Thymus (tissue), 14 donors: ENCODE measurements at places on chromosomes 6 and 20. TPM values are rescaled to one million over a fixed set of nuclear protein-coding genes. Genes with fewer than 3 reads are reported as not detected.

Gene FITM2
- 1.7 TPM for total RNA-seq

Gene RFX6
- total RNA-seq = not detected

Gene PPIL6
- 1.3 TPM for total RNA-seq

Gene BMP6
- total RNA-seq = 0.19 TPM

Gene PRDM1
- 1.8 TPM for total RNA-seq

Gene NOX3
- not detected for total RNA-seq

Gene CGA
- total RNA-seq = 1.5 TPM

Gene CRIP3
- 0.61 TPM for total RNA-seq

Gene MANEA
- total RNA-seq = 10.4 TPM

Gene DDX43
- 0.14 TPM for total RNA-seq

Gene ZNF334
- 3.8 TPM for total RNA-seq

Gene GABRR2
- 0.42 TPM for total RNA-seq

Gene PAK5
- 0.19 TPM for total RNA-seq

Gene HEY2
- total RNA-seq = 0.24 TPM

Gene LAMA2
- total RNA-seq = 4.0 TPM

Gene LY6G6D
- total RNA-seq = not detected

Gene ADGRB3
- 0.09 TPM for total RNA-seq

Gene ZNF311
- total RNA-seq = 0.76 TPM

Gene SLC2A10
- total RNA-seq = 2.0 TPM

Gene PRRT1
- not detected for total RNA-seq

Gene RIMS4
- total RNA-seq = 0.14 TPM

Gene ADGRF5
- total RNA-seq = 4.2 TPM

Gene LCA5
- 1.3 TPM for total RNA-seq

Gene SMIM13
- 4.8 TPM for total RNA-seq

Gene PSORS1C1
- total RNA-seq = 0.14 TPM

Gene MOG
- not detected for total RNA-seq

Gene BHLHE23
- 0.42 TPM for total RNA-seq

Gene MEP1A
- 0.14 TPM for total RNA-seq

Gene FAM83C
- total RNA-seq = under 0.01 TPM

Gene LRRC73
- total RNA-seq = 0.09 TPM

Gene KCNG1
- 0.28 TPM for total RNA-seq

Gene BPIFA1
- total RNA-seq = 1.2 TPM

Gene HEBP2
- total RNA-seq = 41.7 TPM

Gene GPX5
- total RNA-seq = not detected

Gene GPANK1
- 25.2 TPM for total RNA-seq

Gene MAVS
- total RNA-seq = 8.1 TPM

Gene ARG1
- 2.8 TPM for total RNA-seq

Gene GPR6
- total RNA-seq = not detected

Gene NFKBIL1
- total RNA-seq = 15.4 TPM

Gene PTCHD4
- 0.09 TPM for total RNA-seq

Gene PRND
- total RNA-seq = 3.5 TPM

Gene KCNB1
- 0.09 TPM for total RNA-seq

Gene OOEP
- not detected for total RNA-seq

Gene CDYL
- total RNA-seq = 56.0 TPM

Gene MACROD2
- total RNA-seq = 1.6 TPM

Gene CST8
- not detected for total RNA-seq

Gene LY6G5C
- 0.90 TPM for total RNA-seq

Gene WASF1
- 2.1 TPM for total RNA-seq

Gene RTEL1
- total RNA-seq = 8.1 TPM

Gene PRL
- 1.1 TPM for total RNA-seq

Gene CLPSL2
- not detected for total RNA-seq

Gene BPIFB1
- 0.24 TPM for total RNA-seq

Gene MOCS1
- total RNA-seq = 1.7 TPM
